ENCODE measurements at places on chromosomes 3 and 15.

GRCh38 chr3:127672429-127673190 is at the start of gene ABTB1:
Gene ABTB1, plus strand, starts transcription at chr3:127672952. Its CDS starts 74 bp downstream, at chr3:127673026.
- peak; percentile 67 for DNase-seq

DNA sequence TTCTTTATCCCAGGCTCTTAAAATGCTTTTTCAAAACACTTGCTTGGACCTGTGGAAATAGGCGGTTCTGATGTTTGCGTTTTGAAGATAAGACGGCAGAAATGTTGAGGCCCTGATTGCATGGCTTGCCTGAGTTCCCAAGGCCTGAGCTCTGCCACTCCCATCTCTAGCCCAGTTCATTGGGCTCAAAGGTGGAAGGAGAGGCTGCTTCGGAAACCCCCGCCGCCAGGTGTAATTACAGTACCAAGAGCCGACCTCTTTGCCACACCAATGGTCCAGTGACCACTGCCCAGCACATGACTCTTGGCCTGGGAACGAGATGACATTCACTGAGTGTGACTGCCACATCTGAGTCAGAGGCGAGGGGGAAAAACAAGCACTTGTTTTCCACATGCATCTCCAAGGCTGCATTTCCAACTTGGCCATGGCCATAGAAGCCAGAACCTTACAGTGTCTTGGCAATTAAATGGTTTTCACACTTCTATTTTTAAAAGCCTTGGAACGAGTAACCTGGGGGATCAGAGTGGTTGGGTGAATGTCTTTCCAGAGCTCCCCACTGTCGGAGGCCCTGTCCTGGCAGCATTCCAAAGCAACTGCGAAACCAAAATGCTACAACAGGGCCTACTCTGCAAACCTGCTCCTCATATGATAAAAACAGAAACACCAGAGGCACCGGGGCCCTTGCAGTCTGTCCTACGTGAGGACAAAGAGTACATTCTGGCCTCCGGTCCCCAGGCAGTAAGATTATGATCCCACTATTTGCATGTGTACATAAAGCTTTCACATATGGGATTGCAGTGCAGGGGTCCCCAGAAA is 63.8 kb upstream of the CGNL1 start:
- no peak for DNase-seq

DNA sequence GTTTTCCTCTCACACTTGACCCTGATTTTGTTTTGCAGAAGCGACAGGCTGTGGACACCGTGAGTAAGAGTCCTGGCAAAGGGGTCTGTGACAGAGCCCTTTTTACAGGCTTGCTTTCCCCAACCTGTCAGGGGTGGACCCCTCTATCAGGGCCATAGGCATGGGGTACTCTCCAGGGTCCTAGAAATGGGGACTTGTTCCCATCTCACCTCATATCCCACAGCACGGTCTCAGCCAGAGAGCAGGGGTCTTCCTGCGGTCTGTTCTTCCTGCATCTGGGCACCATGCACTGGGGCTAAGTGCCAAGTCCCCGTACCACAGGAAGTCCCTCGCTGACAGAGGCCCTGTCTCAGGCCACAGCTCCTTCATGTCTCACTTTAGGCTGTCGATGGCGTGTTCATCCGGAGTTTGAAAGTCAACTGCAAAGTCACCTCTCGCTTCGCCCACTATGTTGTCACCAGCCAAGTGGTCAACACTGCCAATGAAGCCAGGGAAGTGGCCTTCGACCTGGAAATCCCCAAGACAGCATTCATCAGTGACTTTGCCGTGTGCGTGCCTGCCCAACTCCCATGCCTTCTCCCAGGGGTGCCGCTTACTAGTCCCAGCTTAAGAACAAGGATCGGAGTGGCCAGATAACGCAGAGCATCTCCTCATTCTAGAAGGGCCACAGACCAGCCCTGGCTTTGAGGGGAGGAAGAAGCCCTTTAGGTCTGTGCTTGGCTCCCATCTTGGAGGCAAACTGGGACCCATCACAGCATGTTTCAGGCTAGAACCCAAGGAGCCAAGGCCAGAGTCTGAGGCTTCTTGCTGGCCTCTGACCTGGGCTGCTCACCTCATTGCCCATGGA is 783 bp downstream of the ITIH1 start:
- no peak for DNase-seq

- no peak for DNase-seq
Observed at GRCh38 chr3:46022909-46023785, 4.1 kb downstream of the XCR1 start.

DNA sequence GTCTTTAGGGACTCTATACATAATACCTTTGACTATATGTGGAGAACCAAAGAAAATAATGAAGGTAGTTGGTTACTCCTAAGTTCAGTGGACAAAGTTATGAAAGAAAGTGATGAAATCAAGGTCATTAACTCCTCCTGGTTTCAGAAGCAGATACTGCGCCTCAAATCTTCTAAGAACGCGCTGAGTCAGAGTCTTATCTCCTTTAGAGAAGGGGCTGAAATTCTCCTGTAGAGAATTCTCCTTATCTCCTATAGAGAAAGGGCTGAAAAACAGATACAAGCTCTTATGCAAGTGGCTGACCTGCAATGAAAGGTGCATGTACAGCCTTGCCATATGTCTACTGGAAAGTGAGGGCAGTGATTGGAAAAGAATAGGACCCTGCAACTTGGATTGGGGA is 824.2 kb downstream of the NSUN3 start:
- DNase-seq, result no peak

Measured in HAP-1 (cell line).